ENCODE measurements at places on chromosomes 1 and 21. TPM values are rescaled to one million over a fixed set of nuclear protein-coding genes. Genes with fewer than 3 reads are reported as not detected.

The ACTA1 gene
- total RNA-seq, result not detected

The B3GALT5 gene
- 0.10 TPM for total RNA-seq

The LAMC2 gene
- total RNA-seq, result 2.3 TPM

The SPRR2F gene
- total RNA-seq, result not detected

The KCNK2 gene
- 0.38 TPM for total RNA-seq

The SCMH1 gene
- total RNA-seq, result 23.7 TPM

The CACHD1 gene
- total RNA-seq, result 7.8 TPM

The CNR2 gene
- not detected for total RNA-seq

The FAM72D gene
- total RNA-seq, result 0.65 TPM

The XCL1 gene
- total RNA-seq, result not detected

The S100A9 gene
- total RNA-seq, result not detected

The FTCD gene
- total RNA-seq, result not detected

The REN gene
- total RNA-seq, result 0.33 TPM

The MATN1 gene
- total RNA-seq, result under 0.01 TPM

The EFNA1 gene
- total RNA-seq, result 125 TPM

The HOOK1 gene
- under 0.01 TPM for total RNA-seq

All from vein endothelial cell (primary cell).